ENCODE measurements at places on chromosomes 2 and 18. TPM values are rescaled to one million over a fixed set of nuclear protein-coding genes. Genes with fewer than 3 reads are reported as not detected.

SRD5A2 gene
- not detected for total RNA-seq

FZD7 gene
- total RNA-seq = 4.1 TPM

EMILIN1 gene
- total RNA-seq = 17.5 TPM

OSBPL6 gene
- total RNA-seq = 0.89 TPM

ASAP2 gene
- total RNA-seq = 32.1 TPM

FN1 gene
- 247 TPM for total RNA-seq

FANCL gene
- 4.9 TPM for total RNA-seq

ANKRD29 gene
- total RNA-seq = 150 TPM

RGPD3 gene
- not detected for total RNA-seq

STRADB gene
- 11.4 TPM for total RNA-seq

MYO3B gene
- total RNA-seq = not detected

RFTN2 gene
- 1.6 TPM for total RNA-seq

MARCHF4 gene
- not detected for total RNA-seq

PXDN gene
- total RNA-seq = 31.2 TPM

PPP1R1C gene
- total RNA-seq = not detected

POU3F3 gene
- not detected for total RNA-seq

DOCK10 gene
- 33.8 TPM for total RNA-seq

FTCDNL1 gene
- not detected for total RNA-seq

UGP2 gene
- 55.1 TPM for total RNA-seq

NGEF gene
- total RNA-seq = 16.9 TPM
